ENCODE measurements at places on chromosomes 5 and 9. TPM values are rescaled to one million over a fixed set of nuclear protein-coding genes. Genes with fewer than 3 reads are reported as not detected.

The DHX29 gene
- 25.1 TPM for total RNA-seq

The CDC14B gene
- 53.2 TPM for total RNA-seq

DNA sequence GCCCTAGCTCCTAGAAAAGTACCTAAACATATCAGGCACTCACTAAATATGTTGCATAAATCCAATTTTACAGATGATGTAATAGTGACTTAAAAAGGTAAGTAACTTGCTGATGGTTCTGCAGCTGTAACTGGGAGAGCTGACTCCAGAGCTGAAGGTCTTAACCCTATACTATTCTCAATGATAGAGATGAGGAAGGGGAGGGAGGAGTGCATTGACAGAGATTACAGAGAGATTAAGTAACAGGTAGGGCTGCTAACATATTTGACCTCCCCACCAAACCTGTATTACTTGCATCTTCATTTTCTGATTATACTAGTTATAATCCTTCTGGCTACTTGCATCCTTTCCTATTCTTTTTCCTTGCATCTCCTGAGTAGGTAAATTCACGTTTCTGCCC is 255.4 kb upstream of the EFNA5 start:
- H3K4me3 ChIP-seq, result no peak overlapping the region
- H3K4me1 ChIP-seq, result peaks cover 4% of the 10 kb centered on the region
- H3K27ac ChIP-seq, result no peak overlapping the region

GRCh38 chr9:99345451-99345850 is 123.4 kb downstream of the SEC61B start:
- H3K27ac ChIP-seq, result no peak overlapping the region
- no peak overlapping the region for H3K4me3 ChIP-seq
- H3K27me3 ChIP-seq, result no peaks in the 10 kb centered on the region
- DNase-seq, result no peak
- H3K4me1 ChIP-seq, result no peaks in the 10 kb centered on the region
- H3K36me3 ChIP-seq, result no peaks in the 10 kb centered on the region

DNA sequence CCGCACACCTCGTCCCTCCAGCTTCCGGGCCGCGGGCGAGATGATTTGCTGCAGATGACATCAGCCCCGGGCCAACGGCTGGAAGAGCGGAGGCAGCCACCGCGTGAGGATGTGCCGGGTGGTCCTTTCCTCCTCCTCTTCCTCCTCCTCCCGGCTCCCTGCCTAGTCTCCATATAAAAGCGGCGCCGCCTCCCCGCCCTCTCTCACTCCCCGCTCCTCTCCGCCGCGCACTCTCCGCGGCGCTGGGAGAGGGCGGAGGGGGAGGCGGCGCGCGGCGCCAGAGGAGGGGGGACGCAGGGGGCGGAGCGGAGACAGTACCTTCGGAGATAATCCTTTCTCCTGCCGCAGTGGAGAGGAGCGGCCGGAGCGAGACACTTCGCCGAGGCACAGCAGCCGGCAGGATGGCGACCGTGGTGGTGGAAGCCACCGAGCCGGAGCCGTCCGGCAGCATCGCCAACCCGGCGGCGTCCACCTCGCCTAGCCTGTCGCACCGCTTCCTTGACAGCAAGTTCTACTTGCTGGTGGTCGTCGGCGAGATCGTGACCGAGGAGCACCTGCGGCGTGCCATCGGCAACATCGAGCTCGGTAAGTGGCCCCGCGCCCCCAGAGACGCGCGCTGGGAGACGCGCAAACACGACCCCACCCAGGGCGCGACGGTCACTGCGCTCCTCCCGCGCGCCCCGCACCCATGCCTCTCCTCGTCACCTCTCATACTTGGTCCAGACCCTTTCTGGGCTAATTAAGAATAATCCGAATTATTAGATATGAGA is at the start of gene MAP1B:
MAP1B (plus strand) TSS at position 345 of the 770 bp plus-strand sequence; CDS start at position 402, 57 bp downstream.
- H3K27me3 ChIP-seq, result peaks cover 6% of the 10 kb centered on the region
- H3K4me3 ChIP-seq, result peak within 1 kb of the TSS; percentile 85
- H3K36me3 ChIP-seq, result no peaks in the 10 kb centered on the region
- DNase-seq, result peak; percentile 31
- peaks cover 6% of the 10 kb centered on the region for H3K4me1 ChIP-seq

DNA sequence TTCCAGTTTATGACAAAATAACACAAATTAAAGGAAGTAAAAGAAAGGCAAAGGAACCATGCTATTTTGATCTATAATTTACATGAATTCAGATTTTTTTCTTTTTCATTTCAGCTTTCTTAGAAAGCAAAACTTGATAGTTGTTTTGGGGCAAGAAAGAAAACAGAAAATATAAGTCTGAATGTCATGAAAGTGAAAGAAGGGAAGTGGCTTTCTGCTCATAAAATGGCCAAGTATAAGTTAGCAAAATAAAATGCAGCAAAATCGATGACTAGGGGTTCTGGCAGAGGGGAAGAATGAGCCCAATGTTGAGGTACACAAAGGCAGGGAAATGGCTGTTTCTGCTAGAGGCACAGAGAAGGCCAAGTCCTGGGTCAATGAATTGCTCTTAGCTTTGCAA is 3.0 kb upstream of the IFNW1 start:
- no peak overlapping the region for H3K4me3 ChIP-seq
- H3K27ac ChIP-seq, result no peak overlapping the region
- H3K36me3 ChIP-seq, result no peaks in the 10 kb centered on the region
- no peak for DNase-seq

DNA sequence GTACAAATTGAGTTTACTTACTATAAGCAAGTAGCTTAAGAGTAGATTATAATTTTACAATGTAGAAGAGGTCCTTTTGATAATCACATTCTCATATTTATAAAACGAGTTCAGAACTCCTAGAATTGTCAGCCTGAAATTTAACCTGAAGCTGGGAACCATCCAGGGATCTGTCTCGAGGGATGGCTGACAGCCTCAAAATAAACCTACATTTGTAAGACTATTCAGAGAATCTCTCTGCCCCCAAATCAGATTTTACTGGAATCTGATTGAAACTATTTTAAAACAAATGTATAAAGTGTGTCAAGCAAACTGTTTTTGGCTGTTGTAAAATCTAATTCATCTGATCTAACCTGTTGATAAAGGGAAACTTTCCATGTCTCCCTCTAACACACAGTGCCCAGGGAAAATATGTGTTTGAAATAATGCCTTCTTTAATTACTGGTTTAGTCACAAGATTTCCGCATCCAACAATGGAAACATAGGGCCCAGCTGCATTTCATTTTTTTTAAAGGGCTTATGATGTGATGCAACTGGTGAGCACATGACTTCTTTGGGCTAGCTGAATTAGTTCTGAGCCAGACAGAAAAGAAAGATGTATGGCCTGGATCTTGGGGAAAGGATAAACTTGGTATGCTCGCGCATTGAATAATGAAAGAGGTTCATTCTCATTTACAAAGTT is 30.3 kb downstream of the SLC25A46 start:
- H3K36me3 ChIP-seq, result no peaks in the 10 kb centered on the region
- no peak overlapping the region for H3K4me3 ChIP-seq
- DNase-seq, result no peak
- peaks cover 6% of the 10 kb centered on the region for H3K27me3 ChIP-seq
- no peak overlapping the region for H3K27ac ChIP-seq

GRCh38 chr9:95103871-95104580 is 213.5 kb downstream of the FANCC start:
- no peaks in the 10 kb centered on the region for H3K27me3 ChIP-seq
- DNase-seq, result no peak
- peaks cover 16% of the 10 kb centered on the region for H3K36me3 ChIP-seq

DNA sequence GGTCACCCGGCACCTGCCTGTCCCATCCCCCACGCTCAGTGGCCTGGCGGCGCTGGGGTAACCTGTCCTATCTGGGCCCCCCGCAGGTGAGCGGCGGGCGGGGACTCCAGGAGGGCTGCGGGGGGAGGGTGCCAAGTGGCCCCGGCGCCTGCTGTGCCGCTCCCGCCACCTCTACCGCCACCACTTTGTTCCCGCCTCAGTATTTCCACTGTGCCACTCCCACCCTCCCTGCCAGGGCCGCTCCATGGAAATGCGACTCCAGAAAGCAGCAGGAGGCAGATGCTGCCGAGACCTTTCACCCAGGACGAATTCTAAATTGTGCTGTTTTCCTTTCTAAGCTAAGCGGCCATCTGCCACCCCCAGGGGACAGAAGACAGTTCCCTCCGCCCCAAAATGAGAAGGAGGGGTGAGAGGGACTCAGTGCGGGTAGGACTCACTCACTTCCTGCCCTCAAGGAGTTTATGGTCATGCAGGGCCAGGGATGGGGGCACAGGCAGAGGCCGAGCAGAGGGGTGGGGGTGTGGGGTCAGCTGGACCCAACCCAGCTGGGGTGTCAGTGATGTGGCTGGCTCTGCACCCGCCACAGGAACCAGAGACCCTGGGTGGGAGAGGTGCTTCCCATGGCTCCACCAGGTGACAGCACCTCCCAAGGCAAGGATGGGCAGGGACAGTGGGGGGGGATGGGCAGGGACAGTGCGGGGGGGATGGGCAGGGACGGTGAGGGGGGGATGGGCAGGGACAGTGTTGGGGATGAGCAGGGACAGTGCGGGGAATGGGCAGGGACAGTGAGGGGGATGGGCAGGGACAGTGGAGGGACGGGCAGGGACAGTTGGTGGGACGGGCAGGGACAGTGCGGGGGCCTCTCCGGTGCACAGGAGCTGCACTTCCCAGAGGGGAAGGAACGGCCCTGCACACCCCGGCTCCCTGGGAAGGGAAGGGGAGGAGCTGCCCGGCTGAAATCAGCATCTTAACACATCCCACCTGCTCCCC is 17.8 kb downstream of the NOTCH1 start:
- no peak overlapping the region for H3K4me3 ChIP-seq
- H3K27me3 ChIP-seq, result no peaks in the 10 kb centered on the region
- DNase-seq, result no peak
- H3K36me3 ChIP-seq, result peaks cover 3% of the 10 kb centered on the region
- peaks cover 14% of the 10 kb centered on the region for H3K4me1 ChIP-seq
- H3K27ac ChIP-seq, result peak overlapping the region; percentile 76

DNA sequence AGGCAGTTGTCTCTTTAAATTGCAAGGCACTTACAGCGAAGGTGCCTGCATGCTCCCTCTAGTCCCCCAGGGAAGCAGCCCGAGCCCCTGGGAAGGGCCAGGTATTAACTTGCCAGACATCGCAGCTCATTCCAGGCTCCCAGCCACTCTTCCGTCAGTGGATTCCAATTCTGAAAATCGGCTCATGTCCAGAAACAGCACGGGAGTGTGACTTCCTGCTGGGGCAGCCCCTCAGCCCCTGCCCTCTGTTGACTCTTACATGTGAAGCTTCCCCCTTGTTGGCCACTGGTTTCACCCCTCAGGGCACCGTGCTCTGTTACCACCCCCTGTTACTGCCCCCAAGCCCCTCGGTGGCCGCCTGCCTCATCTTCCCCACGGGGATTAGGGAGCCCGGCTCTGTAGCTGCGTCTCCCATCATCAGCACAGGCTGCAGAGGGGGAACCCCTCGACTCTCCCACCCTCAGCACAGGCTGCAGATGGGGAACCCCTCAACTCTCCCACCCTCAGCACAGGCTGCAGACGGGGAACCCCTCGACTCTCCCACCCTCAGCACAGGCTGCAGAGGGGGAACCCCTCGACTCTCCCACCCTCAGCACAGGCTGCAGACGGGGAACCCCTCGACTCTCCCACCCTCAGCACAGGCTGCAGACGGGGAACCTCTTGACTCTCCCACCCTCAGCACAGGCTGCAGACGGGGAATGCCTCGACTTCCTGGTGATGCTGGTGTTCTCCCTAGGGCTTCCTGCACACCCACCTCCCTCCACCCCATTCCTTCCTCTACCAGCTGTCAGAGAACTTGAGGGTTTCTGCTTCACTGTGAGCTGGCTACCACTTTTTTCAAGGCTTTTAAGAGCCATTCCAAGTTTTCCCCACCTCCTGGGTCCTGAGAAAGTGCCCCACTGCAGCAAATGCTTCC is 11.1 kb upstream of the CACNA1B start:
- no peak overlapping the region for H3K27ac ChIP-seq
- peaks cover 38% of the 10 kb centered on the region for H3K27me3 ChIP-seq
- no peaks in the 10 kb centered on the region for H3K4me1 ChIP-seq
- no peaks in the 10 kb centered on the region for H3K36me3 ChIP-seq
- no peak overlapping the region for H3K4me3 ChIP-seq

DNA sequence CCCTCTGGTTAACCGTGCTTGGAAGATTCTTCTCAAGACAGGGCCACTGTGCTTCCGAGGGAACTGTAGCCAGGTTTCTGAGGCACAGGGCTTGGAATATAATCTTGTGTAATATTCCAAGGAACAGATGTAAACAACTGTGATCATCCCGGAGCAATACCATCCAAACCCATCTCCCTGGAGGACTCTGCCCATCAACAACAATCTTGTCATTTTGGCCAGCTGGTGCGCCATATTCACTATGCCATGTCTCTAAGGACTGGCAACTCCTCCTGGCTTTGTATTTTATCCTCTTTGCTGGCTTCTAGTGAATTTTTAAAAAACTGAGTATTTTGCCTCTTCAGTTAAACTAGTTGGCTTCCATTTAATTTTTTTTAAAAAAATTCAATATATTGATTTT is 349.3 kb downstream of the ADAMTS6 start:
- H3K4me1 ChIP-seq, result peaks cover 1% of the 10 kb centered on the region
- H3K36me3 ChIP-seq, result no peaks in the 10 kb centered on the region
- H3K27me3 ChIP-seq, result no peaks in the 10 kb centered on the region
- H3K27ac ChIP-seq, result no peak overlapping the region
- DNase-seq, result no peak

DNA sequence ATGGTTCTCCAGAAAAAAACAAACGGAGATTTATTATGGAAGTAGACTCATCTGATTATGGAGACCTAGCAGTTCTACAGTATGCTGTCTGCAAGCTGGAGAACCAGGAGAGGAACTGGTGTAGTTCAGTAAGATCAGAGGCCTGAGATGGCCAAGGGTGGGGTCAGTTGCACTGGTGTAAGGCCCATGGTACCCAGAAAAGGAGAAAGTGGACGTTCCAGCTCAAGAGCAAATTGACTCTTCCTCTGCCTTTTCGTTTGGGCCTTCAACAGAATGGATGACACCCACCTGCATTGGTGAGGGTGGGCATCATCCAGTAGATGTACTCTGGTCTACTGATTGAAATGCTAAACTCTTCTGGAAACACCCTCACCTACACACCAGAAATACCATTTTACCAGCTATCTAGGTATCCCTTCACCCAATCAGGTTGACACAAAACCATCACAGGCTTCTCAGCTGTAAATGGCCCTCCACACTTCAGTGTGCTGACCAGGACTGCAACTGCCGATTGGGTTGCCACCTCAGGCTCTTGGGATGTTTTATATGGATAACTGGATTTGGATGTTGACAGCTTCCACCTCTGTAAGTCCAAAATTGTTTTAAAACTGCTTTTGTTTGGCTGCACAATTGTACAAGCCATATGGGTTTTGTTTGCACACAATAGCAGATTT is 51.2 kb downstream of the RAD23B start:
- DNase-seq, result no peak
- no peaks in the 10 kb centered on the region for H3K4me1 ChIP-seq
- no peak overlapping the region for H3K4me3 ChIP-seq
- H3K27ac ChIP-seq, result peak overlapping the region; percentile 86
- no peaks in the 10 kb centered on the region for H3K27me3 ChIP-seq
- peaks cover 36% of the 10 kb centered on the region for H3K36me3 ChIP-seq

GRCh38 chr5:130164966-130165365 is 260.7 kb downstream of the CHSY3 start:
- no peaks in the 10 kb centered on the region for H3K27me3 ChIP-seq
- peaks cover 2% of the 10 kb centered on the region for H3K4me1 ChIP-seq
- H3K27ac ChIP-seq, result no peak overlapping the region
- no peak for DNase-seq
